ENCODE measurements at places on chromosomes 2 and 18.

- no peak for DNase-seq
These were observed 2.3 kb downstream of the RNF103 start for GRCh38 chr2:86621280-86621943.

- DNase-seq = no peak
These were observed 91.9 kb upstream of the FN1 start for GRCh38 chr2:215527736-215528135.

DNA sequence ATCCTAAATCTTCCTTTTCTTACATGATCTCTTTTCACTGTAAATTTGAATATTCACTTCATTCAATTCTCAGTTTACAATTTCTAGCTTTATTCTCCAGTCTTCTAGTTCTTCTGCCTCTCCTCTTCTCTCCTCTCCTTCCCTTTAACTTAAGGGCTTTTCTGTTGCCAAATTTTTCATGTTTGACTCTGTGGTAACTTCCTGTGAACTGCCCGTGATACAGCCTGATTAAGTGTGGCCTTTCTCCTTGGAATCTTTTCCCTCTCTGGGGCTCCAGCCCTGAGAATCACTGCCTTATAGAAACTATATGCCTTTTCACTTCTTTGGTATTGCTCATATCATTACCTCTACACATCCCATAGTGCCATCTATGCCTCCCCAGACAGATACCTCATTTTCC, 1923.8 kb upstream of the CELF4 start:
- DNase-seq = no peak

DNA sequence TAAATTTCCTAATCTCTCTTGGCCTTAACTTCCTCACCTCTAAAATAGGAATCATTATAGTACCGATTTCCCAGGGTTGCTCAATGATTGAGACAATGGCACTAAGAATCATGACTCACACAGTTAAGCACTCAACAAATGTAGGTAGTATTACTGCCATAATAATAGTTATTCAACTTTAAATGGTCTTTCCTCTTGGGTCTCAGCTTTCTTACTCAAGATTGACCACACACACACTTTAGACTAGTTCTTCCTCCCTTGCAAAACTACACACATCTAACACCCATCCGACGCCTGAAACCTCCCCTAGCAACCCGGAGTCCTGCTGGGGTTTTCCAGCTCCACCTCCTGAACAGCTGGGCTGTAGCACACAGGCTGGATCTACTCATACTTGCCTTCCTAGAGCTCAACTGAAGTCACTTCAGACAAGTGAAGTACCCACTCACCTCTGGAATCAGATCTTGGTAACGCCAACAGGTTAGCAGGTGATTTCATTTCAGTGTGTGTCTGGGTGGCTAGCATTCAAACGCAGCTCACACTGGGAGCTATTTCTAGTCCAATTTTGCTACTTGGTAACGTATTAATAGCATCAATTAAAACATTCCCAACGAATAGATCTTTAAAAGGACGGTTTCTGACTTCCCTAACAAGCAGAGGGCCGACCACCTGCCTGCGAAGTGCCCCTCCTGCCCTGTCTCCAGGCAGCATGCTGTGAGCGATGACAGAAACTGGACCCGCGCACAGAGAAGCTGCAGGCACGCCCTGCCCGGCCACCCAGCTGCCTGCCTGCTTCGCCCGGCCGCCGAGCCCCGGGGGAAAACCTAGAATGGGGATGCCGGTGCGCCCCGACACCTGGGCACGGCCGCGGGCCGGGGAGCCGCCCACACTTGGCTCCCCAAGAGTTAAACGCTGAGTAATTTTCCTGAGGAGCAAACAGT, 1.1 kb downstream of the UXS1 start:
- no peak for DNase-seq

DNA sequence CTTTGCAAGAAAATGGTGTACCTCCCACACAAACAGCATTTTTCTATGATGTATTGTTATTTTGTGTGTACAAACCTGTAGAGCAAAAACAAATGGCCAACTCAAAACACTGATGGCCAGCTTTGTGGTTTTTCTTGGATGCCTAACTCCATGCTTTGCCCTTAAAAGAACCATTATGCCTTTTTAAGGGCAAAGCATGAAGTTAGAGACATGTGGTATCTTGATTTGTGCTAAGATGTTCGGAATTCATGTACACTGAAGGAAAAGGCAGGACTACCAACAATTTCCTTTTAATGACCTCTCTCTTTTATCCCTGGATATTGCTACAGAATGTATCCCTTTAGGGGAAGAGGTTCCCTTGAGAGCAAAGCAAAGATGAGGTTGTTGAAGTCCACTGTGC, 273.6 kb downstream of the SCG2 start:
- no peak for DNase-seq

GRCh38 chr18:35437836-35438235, 59.9 kb downstream of the INO80C start:
- DNase-seq = no peak

GRCh38 chr2:236685361-236685760, 115.7 kb downstream of the ACKR3 start:
- DNase-seq = no peak

DNA sequence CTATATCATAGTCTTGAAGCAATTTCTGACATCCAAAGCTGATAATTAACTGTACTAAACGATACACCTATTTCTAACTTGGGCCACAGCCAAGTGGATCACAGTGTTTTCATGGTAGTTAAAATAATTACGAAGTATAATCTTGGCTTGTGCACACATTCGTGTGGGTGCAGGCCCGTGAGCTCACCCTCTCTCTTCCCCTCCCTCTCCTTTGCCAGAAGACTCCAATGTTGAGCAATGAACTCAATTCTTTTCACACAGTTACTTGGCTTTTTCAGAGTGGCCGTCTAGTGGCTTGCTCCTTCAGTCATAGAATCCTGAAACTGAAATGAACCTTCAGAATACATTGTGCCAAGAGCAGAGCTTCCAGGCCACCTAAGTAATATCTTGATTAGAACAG, 178.7 kb downstream of the NCKAP5 start:
- no peak for DNase-seq

GRCh38 chr18:80200932-80201672, 46.2 kb downstream of the PARD6G start:
- DNase-seq = no peak

- DNase-seq = no peak
These were observed 31.0 kb downstream of the CENPA start for GRCh38 chr2:26816893-26817292.

DNA sequence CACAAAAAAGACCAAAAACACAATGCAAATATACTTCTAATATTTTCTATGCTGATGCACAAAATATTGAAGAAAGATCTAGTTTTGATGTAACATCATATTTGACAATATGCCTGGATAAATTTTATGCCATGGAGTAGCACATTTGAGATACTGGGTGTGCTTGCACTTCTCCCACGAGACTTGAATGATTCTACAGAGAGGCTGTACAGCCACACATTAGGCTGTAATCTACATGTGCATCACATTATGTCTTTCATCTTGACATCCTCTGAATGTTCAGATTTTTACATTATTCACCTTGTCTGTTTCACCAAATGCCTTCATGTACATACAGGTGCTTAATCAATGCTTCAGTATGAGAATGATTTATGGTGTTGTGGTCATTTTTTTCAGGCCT, 756.4 kb upstream of the CDH7 start:
- DNase-seq = peak; percentile 10

DNA sequence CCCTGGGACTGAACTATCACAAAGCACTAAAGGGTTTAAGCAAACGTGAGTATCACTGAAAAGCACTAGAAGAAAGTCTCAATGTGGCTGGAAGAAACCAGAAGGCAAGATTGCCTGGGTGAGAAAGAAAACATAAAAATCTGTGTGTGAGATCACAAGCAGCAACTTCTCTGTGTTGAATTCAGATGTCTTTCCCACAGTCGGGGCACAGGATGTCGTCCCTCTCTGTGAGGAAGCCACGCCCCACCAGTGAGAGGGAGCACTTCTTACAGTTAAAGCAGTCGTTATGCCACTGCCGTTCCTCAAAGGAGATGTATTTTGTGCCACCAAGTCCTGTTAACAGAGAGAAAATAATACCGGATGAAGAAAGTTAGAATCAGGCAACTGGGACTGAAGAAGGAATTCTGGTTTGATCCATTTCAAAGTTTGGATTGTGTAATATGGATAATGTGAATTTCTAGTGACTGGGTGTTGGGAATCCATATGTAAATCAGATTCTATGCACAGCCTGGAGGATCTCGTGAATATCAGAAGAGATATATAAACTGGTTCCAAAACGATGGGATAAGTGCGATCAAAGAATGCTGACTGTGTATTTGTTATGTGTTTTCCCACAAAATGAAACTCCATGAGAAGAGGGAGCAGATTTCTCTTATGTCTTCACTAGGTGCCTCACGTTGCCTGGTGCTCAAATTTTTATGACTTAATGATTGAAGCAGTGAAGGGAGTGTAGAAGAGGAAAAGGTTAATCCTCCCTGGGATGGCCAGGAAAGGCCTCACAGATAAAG, 24.0 kb downstream of the C2orf49 start:
- no peak for DNase-seq

DNA sequence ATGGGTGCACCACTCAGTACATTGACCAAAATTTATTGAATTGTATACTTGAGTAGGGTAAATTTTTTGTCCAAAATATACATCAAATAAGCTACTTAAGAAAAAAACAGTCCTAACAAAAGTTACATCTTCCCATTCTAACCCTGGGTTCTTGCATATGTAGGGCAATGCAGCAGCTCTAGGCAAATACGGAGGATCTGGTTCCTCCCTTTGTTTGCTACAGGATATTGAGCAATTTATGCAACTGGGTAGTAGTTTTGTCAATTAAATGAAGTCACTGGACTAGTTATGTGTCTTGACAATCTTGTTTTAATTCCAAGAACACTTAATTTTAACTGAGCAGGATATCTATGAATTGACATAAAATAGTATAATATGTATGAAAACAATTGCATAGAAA, 1507.2 kb upstream of the PIK3C3 start:
- DNase-seq = no peak

GRCh38 chr2:110943070-110943634, 177.6 kb upstream of the BCL2L11 start:
- no peak for DNase-seq

- no peak for DNase-seq
These were observed 85.9 kb upstream of the IL1R2 start for GRCh38 chr2:101905746-101906336.

DNA sequence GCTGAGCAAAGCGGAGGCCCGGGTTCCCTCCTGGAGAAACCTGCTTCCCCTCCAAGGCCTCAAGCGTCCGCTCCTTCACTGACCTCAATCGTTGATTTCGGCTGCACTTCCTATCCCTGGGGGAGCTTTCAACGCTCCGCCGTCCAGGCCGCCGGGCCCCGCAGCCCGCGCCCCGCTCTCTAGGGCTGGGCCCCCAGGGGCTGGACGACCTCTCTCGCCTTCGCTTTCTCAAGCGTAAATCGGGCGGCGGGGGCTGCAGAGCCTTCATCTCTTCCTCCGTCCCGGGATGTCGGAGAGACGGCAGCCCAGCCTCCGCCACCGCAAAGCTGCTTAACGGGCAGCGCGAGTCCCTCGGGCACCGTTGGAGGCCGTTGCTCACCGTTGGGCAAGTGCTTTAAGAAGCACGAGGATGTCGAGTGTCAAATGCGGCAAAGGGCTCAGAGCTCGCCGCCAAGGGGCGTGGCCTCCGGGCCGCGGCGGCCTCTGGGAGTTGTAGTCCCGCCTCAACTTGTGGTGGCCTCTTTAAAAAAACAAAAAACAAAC, 8.5 kb downstream of the HES6 start:
- DNase-seq = peak; percentile 26

DNA sequence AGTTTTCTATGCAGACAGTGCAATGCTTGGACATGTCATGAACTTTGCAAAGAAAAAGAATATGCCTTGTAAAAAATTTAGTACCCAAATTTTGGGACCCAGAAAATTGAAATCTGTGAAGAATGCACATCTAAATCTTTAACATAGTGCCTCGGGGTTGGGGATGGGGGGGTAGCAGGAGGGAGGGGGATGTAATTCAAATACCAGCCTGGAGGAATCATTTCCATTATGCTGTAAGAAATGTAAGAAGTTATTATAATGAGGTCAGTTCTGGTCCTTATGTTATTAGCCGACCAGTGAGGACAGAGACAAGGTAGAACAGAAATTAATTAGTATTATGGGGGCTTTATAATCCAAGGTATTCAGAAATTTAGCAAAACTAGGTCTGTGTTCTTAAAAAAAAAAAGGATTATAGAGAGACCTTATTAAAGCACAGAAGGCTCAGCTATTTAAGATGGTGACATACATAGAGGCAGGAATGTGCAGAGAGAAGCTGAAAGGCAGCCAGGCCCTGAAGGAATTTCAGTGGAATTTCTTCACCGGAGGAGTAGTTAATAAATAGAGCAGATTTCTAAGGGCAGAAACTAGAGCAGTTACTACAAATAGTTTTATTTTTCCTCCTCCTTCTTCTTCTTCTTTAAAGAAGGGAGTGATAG, 89.0 kb upstream of the RBMS1 start:
- DNase-seq = no peak

GRCh38 chr18:62334120-62334519, 9.0 kb downstream of the TNFRSF11A start:
- no peak for DNase-seq

GRCh38 chr2:166013878-166014277, 60.3 kb upstream of the TTC21B start:
- no peak for DNase-seq

DNA sequence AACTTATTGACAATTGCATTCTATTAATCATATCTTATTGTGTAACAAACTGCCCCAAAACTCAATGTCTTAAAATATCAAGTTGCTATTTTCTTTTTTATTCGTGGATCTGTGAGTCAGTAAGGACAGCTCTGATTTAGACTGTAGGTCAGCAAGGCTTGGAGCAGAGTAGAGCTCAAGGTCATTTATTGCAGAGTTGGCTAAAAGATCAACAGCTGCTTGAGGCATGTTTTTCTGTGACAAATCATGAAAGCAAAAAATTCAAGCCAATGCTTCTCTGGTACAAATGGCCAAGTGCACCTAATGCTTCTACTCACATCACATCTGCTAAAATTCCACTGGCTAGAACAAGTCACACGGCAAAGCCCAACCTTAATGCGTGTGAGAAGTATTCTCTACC, 497.7 kb upstream of the LRATD1 start:
- no peak for DNase-seq

DNA sequence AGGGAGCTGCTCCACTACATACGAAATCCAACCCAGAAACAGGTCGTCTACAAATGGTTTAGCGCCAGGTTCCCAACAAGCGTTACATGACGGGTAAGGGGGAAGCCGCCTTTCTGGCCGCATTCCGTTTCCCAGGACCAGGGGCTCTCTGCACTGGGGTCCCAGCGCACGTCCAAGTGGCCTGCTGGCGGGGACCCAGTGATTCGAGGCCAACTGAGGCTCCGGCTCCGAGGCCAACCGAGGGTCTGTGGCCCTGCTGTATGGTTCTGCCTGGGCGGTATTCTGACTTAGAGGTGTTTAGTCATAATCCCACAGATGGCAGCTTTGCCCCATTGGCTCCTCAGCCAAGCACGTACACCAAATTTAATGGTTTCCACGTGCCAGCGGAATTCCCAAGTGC, 127.2 kb downstream of the PKP4 start:
- no peak for DNase-seq

DNA sequence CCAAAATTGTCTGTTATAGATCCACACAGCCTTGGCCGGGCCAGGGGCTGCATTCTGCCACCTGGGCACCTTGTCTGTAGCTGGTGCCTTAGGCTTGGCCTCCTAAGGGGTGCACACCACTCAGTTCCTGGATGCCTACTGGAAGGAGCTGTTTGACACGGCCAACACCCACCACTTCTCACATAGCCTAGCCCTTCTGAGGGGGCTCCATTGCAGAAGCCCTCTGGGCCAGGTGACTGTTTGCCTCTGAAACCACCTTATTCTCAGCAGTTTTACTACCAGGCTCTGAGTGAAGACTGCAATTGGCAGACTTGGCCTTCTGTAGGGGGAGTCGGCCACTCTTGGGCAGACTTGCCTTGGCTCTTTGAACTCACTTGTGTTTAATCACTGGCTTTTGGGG, 39.5 kb downstream of the EPHA4 start:
- no peak for DNase-seq
